CD4-positive, alpha-beta memory T cell (primary cell): ENCODE measurements at places on chromosomes 1 and 21. TPM values are rescaled to one million over a fixed set of nuclear protein-coding genes. Genes with fewer than 3 reads are reported as not detected.

DNA sequence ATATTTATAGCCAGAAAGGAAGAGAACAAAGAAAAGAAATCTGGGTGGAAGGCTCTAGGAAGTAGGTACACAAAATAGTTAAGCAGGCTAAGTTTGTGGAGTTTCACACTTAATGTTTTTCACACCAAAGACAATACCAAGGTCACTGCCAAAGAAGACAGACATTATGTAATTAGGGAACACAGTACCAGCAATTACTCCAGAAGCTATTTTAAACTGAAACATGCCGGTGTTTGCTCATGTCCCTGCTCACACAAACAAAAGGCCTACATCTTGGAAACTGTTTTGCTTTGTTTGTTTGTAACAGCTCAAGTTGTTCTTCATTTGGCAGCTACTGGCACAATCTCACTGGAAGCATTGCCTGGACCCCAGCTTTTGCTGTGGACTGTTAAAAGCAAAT, 88.5 kb upstream of the DAB1 start:
- no peak overlapping the region for H3K27ac ChIP-seq
- DNase-seq = no peak
- no peaks in the 10 kb centered on the region for H3K4me1 ChIP-seq
- no peaks in the 10 kb centered on the region for H3K27me3 ChIP-seq
- H3K36me3 ChIP-seq = no peaks in the 10 kb centered on the region
- no peak overlapping the region for H3K4me3 ChIP-seq

GRCh38 chr1:207883104-207883651, 27.7 kb downstream of the CD34 start:
- H3K36me3 ChIP-seq = no peaks in the 10 kb centered on the region
- peaks cover 32% of the 10 kb centered on the region for H3K4me1 ChIP-seq
- peak overlapping the region; percentile 71 for H3K27ac ChIP-seq

DNA sequence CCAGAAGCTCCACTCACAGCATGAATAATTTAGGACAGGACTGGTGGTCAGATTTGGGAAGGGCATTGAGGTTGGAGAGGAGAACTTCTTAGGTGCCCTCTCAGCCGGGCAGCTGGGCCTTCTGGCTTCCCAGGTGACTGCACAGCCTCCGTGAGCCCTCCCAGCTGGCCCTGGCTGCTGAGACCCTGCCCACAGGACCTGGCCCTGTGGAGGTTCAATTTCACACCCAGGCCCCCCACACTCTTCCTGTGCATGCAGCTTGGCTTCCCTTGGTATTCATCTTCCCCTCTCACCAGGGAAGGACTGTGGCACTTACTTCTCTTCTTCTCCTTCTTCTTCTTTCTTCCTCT, 50.6 kb downstream of the NDUFS5 start:
- no peak overlapping the region for H3K27ac ChIP-seq
- no peak overlapping the region for H3K4me3 ChIP-seq
- H3K4me1 ChIP-seq = no peaks in the 10 kb centered on the region
- no peak for DNase-seq

- H3K27ac ChIP-seq = no peak overlapping the region
- no peak overlapping the region for H3K4me3 ChIP-seq
- no peaks in the 10 kb centered on the region for H3K27me3 ChIP-seq
- no peaks in the 10 kb centered on the region for H3K36me3 ChIP-seq
- DNase-seq = no peak
Measured at GRCh38 chr1:23163395-23163794, 5.3 kb downstream of the LUZP1 start.

DNA sequence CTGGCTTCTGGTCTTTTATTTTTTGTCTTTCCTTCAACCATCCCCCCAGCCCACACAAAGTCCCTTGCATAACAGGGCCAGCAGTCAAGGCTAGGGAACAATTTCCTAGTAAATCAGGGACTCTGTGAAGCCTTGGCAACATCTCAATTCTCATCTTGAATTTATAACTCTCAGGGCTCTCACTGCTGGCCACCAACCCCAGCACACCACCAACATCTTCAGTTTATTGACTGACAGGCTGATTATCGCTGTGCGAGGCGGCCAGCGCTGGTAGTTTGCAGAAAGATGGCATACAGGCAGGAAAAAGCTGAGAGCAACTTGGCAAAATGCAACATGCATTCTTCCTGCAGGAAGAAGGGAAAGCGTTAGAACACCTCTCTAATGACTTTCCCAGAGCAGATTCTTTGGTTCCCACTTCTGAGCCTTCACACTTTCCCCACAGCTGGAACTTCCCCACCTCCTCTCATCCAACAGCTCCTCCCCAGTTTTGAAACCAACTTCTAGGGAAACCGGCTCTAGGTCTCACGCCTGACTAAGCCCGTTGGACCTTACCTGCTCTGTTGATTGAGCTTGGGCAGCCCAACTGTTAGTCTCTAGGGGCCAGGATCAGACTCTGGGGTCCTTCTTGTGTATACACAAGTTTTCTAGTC, 26.3 kb upstream of the CSF1 start:
- no peak overlapping the region for H3K27ac ChIP-seq
- no peak for DNase-seq
- H3K4me3 ChIP-seq = no peak overlapping the region

Gene WDR64
- 0.16 TPM for polyA plus RNA-seq
